ENCODE measurements at places on chromosomes 7 and 10.

- no peak for DNase-seq
These were observed 424.3 kb downstream of the RPS24 start for GRCh38 chr10:78457804-78458482.

GRCh38 chr7:2978408-2978807 lies 65.3 kb downstream of the CARD11 start:
- peak; percentile 98 for DNase-seq

DNA sequence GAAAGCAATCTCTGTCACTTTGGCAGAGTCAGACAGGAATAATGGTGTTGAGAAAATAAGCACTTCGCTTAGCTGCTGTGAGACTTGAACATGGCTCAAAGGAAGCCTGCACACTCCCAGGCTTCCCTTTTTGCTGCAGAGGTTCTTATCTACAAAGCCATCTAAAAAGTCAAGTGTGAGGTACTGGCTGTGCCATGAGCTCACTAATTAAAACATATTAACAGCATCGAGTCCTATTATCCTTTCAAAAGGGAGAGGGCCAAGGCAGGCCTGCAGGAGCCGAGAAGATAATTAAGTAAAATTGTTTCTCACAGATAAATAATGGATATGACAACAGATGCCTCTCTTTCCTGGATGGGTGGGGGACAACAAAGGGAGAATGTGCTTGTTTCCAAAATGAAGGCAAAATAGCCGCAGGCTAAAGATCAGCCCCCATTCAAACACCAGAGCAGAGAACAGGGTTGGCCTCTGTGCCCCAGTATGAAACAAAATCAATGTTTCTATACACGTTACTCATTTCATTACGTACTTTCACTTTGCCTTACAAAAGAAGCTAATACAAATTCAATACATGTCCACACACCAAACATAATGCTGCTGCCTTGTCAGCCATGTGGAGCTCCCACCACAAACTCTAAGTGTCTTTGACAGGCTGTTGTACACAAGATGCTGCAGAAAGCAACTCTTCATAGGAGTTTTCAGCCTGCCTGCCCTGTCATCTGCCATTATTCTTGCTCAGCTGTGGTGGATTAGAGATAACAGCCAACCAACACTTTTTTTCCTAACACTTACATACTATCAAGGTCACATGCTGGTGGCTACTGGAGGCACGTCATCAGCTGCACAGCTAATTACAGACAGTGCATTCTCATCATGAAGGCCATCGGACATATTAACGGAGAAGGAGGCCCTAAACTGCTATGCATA lies 55.3 kb downstream of the ELAPOR2 start:
- no peak for DNase-seq

- DNase-seq = peak; percentile 45
These were observed 108.6 kb downstream of the UBE2H start for GRCh38 chr7:129843978-129844840.

GRCh38 chr10:124864421-124865193 lies 63.0 kb downstream of the ABRAXAS2 start:
- DNase-seq = no peak

DNA sequence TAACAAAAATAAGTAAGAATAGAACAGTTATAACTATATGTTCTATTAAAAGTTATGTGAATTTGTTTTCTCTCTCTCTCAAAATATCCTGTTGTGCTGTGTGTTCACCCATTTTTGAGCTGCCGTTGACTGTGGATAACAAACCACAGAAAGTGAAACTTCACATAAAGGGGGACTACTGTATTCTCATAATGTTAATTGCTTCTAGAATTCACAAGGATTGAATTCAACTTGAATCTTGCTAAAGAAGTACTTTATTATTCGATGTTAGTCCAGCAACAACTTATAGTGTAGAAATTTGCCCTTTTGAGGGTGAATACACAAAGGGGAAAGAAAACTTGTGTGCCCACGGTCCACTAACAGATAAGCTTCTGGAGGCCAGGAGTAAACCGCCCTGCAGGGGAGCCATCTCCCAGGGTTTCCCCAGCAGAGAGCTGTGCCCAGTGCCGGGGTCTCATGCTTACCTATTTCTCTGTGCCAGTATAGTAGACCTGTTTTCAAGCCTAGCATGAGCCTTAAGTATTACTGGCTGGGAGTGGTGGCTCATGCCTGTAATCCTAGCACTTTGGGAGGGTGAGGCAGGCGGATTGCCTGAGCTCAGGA lies 87.1 kb downstream of the KAT6B start:
- no peak for DNase-seq

DNA sequence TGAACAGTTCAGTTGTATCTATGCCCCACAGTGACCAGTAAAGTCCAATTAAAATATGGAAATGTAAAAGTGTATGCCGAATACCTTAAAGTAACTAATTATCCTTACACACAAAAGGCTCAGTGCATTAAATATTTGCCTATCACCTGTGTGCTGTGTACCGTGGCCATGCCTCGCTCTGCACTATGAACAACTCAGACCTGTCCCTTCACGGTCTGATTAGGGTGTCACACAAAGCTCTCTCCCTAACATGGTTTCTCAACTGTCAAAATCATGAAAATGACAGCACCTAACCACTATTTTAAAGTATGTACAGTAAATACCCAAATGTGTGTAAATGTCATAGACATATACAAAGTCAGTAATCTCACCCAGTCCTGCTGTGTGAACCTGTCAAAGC lies 43.1 kb downstream of the STK17A start:
- no peak for DNase-seq

GRCh38 chr7:100489824-100490223 lies 6.1 kb downstream of the NYAP1 start:
- peak; percentile 73 for DNase-seq

DNA sequence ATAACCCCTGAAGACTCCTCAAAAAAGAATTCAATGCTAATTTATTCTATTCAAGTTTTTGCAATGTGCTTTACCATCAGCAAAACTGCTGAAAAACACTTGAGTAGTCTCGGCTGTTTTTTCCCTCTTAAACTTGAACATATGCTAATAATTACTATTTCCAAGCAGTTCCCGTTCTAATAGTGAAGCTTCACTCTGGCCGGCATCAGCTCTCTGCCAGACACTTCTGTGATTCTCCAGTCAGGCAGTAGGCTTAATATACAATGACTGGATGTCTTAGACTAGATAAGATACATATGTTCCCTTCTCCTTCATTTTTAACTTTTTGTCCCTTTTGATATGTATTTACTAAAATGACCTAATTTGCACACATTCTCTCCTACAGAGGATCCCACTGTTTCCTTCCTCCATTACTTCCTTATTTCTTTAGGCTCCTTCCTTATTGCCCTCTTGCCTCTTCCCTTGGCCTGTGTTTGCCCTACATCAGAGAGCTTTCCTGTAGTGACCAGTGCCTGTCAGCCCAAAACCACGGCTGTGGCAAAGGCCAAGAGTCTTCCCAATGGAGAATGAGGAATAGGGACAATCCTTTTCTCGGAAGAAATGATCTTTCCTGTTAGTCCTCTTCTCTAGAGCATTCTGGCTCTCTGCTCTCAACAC lies 23.5 kb downstream of the HEPACAM2 start:
- DNase-seq = no peak

DNA sequence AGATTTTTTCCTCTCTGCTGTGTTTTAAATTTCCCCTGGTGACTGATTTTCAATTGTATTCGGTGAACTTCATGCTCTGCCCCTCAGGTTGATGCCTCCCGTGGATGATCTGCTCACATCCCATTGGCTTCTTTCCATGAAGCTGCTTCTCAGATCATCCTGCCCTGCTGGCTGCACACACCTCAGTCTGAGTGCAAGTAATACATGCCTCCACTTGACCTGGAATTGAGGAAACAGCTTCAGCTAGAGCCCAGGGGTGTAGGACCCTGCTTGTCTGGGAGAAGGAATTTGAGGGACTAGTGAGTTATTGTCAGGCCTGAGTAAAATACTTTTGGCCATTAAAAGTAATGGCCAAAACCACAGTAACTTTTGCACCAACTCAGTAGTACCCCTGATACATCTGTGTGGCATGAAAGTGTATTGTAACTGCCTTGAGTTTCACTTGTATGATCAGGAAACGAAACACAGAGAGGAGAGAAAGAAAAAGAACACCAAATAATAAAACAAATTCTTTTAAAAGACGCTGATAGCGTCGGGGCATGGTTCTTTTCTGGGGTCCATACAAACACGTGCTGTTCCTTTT lies 49.4 kb downstream of the SPAM1 start:
- no peak for DNase-seq

DNA sequence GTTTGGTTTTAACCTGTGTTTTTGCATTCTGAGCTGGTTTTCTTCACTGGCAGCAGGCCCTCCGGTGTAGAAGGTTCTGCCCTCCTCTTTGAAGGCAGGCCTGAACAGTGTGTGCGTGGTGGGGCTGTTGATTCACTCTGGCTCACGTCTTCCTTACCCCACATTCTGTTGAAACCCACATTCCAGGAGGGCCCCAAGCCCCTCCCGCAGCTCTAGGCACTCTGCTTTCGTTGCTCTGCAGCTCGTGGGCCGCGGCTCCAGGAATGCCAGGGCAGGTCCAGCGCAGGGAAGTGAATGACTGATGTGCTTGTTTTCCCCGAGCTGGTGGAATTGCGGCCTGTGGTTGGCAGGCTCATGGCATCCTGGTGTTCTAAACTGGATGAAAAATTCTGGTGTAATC lies 49.0 kb downstream of the HTRA1 start:
- DNase-seq = no peak

GRCh38 chr10:99682032-99682431 lies 22.7 kb downstream of the ENTPD7 start:
- DNase-seq = no peak

DNA sequence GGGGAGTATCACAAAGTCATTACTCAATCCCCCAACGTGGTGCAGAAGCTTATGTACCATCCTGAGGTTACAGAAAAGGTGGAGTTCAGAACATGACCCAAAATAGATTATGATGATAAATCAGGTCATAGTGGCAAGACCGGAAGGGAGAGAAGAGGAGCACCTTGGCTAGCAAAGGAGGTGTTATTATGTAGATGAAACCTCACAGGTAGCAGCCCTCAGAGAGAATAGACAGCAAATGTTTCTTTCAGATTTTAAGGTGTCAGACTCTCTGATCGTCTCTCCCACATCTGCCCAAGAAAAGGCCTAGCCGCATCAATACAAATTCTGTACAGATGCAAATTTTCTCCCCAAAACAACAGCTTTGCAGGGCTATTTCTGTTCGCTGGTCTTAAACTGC lies 88.3 kb upstream of the SEMA3D start:
- no peak for DNase-seq

- DNase-seq = no peak
These were observed 109.1 kb upstream of the PPIF start for GRCh38 chr10:79238158-79238520.

DNA sequence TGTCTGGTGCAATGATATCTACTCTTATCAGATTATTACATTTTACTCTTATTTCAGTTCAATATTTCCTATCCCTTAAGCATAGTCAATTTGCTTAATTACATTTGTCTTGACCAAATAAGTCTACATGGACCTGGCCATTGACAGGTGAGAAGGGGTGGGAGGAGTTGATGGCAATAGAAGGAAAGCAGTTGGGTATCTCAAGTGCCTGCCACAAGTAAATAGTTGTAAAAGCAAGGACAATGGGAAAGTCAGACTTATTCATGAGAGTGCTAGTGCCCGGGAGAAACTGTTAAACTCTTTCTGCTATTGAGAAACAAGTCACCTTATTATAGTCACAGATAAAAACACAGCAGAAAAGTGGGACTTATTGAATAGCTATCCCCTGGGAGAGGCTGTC lies 32.4 kb upstream of the HGF start:
- no peak for DNase-seq

DNA sequence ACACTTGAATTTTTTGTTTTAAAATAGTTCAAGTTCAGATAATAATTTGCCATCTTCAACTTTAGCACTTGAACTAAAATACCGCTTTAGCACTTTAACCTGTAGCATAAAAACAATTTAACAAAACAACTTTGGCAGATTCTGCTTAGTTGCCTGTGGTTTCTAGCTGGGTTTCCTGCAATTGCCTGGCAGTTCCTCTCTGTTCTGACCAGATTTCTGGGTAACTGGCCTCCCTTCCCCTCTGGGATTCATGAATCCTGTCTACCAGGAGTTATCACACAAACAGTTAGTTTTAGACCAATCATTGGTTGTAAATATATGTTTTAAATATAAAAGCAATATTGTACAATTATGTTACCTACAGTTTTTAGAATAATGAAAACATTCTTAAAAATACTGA lies 89.8 kb upstream of the HDAC9 start:
- no peak for DNase-seq

DNA sequence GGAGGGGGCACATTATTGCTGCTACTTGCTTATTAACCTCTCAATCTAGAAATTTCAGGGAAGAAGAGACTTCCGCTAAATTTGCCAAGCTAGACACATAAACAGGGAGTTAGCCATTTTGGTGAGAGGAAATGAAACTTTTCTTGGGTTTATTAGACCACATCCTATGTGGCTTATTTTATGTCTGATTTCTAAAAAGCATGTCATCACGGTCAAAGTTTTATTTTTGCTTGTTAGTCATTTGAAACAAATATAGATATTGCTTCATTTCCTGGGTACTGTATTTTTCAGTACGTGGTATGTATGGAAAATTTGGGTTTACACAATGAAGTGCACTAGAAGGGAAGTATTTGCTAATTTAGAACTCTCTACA lies 144.1 kb downstream of the TCF7L2 start:
- no peak for DNase-seq

DNA sequence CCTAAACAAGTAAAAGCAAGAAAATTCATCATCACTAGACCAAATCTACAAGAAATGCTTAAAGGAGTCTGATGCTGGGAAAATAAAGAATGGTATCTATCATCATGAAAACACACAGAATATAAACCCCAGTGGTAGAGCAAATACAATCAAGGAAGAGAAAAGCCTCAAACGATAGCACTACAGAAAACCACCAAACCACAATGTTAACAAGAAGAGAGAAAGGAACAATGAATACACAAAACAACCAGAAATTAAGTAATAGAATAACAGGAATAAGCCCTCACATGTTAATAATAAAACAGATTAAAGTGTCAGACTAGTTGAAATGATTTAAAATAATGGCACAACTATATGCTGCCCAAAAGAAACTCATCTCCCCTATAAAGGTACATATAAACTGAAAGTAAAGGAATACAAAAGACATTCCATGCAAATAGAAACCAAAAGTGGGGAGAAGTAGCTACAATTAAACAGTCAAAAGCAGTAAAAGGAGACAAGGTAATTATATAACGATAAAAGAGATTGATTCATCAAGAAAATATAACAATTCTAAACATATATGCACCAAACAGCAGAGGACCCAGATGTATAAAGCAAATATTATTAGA lies 77.3 kb downstream of the JMJD1C start:
- DNase-seq = no peak

- no peak for DNase-seq
These were observed 38.2 kb downstream of the NEUROD6 start for GRCh38 chr7:31302356-31302755.

GRCh38 chr10:114207349-114207748 lies 28.2 kb downstream of the TDRD1 start:
- DNase-seq = no peak

- DNase-seq = no peak
These were observed 58.3 kb upstream of the NANOS1 start for GRCh38 chr10:118971187-118971586.

DNA sequence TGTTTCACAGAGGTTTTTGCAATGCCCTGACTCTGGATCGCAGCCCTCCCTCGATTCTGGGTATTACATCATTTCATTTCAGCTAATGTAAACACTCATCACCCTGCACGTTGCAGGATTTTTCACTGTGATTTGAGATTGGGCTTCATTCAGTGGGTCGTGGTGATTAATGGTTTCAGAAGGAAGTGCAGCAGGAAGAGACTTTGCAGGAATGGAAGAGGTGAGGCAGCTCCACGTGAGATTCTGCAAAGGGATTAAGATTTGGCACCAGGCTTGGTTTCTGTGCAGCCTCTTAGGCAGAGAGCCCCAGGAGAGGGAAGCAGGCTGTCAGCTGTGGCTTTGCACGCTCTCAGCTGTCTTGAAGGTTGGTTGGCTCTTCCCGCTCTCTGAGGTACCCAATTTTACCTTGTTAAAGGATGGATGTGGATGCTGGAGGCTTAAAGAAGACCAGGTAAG lies 95.2 kb downstream of the PLCE1 start:
- no peak for DNase-seq

Measured in activated CD4-positive, alpha-beta T cell treated with anti-CD3 and anti-CD28 coated beads for 36 hours (primary cell).